Bone marrow (tissue), 2 donors: ENCODE measurements at places on chromosomes 3 and 15.
A peak's percentile ranks its signal among the peaks of the same experiment; 100 is the strongest.

GRCh38 chr3:136070953-136071949 is 105.7 kb downstream of the PPP2R3A start:
- DNase-seq, result no peak

GRCh38 chr15:29911705-29912104 is 89.4 kb upstream of the TJP1 start:
- DNase-seq, result no peak

- no peak for DNase-seq
These were observed 675 bp downstream of the PSMD6 start for GRCh38 chr3:64022451-64023186.

DNA sequence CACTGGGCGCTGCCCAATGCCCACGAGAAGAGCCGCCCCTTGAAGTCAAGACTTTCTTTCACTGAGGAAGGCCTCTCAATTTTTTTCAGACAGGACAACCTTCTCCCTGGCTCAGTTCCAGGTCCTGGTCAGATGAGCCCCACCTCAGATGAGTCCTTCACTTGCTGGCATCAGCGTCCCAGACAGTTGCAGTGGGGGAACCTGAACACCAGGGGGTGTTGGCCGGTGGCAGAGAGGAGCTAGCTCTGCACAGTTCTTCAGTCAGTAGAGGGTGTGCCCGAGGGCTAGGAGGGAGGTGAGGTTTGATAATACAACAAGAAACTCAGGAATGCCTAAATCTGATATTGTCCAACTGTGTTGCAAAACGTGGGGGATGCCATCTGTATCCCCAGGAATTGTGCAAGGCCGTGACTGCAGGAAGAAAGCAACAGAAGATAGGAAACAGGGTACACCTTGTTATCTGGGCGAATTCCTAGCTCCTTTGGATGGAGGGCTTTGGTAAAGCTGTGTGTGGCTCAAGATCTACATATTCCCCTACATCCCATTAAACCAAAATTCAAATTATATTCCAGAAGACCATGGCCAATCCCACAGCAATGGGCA is 34.3 kb downstream of the CCR3 start:
- peak; percentile 21 for DNase-seq

- DNase-seq, result no peak
These were observed 31.6 kb downstream of the HCN4 start for GRCh38 chr15:73337187-73337586.

DNA sequence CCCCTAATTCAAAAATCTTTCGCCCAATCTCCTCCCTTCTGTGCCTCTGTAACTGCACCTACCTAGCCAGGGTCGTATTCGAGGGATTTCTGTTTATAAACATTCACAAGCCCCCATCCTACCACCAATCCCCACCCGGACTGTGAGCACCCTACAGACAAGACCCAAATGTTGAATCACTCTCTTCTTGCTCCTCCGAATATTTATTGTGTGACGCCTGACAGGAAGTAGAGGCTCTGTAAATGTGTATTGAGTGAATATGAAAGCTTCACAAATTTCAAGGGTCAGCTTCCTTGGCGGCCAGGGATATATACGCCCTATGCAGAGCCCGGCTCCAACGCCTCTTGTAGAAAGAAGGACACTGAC is 1.6 kb downstream of the BDH1 start:
- peak; percentile 63 for DNase-seq

DNA sequence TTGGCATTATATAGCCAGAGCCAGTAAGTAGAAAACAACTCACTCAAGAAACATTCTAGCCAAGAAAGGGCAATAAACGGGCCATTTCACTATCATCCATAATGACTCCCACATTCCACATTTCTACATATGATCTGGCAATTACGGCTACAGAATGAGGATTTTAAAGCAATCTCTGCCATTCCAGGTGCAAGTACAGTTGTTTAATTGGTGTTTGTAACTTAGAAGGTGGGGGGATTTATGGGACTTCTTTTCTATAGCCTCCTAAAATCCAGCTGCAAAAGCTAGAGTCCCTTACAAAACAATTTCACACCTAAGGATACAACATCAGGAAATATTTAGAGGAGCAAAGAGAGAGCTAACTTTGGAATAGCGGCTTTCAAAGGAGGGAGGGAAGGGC is 295.4 kb upstream of the RORA start:
- no peak for DNase-seq

GRCh38 chr15:70469651-70470555 is 293.5 kb downstream of the UACA start:
- no peak for DNase-seq

DNA sequence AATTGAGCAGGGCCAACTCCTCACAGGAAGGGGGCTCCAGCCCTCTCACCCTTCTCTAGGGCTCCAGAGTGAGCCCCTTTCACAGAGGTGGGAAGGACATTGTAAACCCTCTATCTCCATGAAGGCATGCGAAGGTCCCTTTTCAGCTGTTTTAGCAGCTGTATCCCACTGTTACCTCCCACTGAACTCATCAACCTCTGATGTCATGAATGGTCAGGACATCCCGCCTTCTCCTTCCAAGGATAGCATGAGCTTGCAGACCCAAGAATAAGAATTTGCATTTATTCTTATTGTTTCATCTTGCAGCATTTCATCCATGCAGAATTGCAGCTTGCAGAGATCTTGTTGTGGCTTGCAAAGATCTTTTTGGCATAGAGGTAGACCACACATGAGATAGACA is 24.3 kb upstream of the FGD5 start:
- no peak for DNase-seq
